ENCODE measurements at places on chromosomes 6 and 20.

- no peak for DNase-seq
These were observed 1.4 kb upstream of the BTN3A1 start for GRCh38 chr6:26400626-26401025.

GRCh38 chr6:135002229-135002844 is 52.3 kb downstream of the HBS1L start:
- DNase-seq = peak; percentile 38

DNA sequence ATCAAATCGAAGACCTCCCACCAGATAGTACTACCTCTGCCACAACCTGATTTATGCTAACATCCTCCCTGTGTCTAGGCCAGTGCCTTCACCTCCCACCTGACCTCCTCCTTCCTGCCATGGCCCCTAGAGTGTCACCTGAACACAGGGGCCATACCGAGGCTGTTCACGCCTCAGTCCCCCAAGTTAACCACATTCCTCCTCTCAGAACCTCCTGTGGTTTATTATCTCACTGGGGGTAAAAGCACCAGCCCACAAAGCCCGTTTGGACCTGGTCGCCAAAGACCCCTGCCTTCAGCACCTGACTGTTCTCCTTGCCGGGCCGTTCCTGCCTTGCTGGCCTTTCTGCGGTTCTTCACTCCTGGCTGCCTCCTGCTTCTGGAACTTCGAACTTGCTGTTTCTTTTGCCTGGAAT is 13.7 kb downstream of the MAS1 start:
- DNase-seq = no peak

GRCh38 chr6:106666282-106667021 is 37.1 kb downstream of the QRSL1 start:
- no peak for DNase-seq

- peak; percentile 34 for DNase-seq
These were observed 12.1 kb upstream of the DDX27 start for GRCh38 chr20:49207076-49207475.

DNA sequence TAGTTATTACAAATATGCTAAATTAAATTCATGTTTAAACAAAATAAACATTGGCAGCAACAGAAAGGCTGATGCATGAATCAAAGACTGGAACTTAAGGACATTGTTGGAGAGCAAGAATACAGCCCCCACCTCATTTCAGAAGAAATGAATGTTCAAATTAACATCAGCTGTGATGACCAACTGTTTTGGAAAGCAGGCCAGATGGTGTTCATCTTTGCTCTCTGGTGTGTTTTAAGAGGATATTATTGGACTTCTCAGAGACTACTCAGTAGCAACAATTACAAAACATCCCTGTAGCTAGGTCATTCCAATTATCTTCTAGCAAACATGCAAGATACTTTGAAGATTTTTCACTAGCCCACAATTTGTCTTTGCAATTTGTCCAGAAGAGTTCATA is 118.6 kb upstream of the DOK5 start:
- DNase-seq = no peak

GRCh38 chr6:151483994-151484393 is 9.8 kb upstream of the CCDC170 start:
- DNase-seq = no peak

DNA sequence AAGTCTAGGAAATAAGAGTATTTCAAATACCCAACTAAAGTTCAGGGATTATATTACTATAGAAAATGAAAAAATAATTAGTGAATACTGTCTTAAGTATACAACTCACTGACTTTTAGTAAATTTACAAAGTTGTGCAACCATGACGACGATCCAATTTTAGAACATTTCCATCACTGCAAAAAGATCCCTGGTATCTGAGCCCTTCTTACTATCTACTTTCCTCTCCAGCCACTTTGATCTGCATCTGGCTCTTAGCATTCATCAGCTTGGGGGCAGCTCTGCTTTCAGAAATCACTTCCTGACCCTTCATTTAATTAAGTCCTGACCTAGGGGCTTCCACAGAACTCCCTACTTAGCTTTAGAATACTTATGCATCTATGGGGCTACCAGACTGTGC is 38.2 kb upstream of the RBL1 start:
- no peak for DNase-seq

GRCh38 chr6:30974490-30975252 is 8.8 kb upstream of the MUC21 start:
- no peak for DNase-seq

- DNase-seq = no peak
These were observed 380.0 kb upstream of the GJE1 start for GRCh38 chr6:141752677-141753076.

DNA sequence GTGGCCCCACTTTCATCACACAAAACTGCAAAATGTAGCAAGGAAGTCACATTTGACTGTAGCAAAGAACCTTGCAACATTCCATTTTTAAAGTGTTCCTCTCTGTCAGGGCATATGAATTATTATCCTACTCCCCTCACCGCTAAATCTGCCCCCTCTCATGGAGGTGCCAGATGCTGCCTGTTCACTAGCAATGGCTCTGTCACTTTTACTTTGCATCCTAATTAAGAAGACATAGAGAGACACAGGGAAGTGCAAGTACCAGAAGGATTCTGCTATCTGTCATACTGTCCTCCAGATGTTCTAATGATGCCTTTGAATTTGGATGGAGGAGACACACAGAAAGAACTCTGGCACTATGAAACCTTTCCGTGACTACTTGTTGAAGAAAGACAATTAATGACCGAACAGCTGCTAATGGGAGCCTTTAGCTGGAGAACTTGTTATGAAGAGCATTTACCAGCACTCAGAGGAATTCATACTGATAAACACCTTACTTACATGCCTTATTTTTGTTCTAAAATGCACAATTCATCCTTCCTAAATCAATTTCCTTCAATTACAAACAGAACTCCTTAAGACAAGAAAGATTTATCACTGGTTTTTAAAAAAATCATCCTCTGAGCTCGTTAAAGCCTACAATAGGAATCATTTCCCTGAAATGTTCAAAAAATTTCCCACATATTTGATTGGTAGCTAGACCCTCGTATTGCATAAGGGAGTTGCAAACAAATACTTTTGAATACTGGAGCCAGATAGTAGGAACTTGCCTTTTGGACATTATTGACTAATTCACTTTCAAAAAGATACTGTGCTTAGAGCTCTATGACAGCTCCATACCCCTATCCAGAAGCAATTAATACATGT is 292.6 kb downstream of the UBE3D start:
- no peak for DNase-seq

GRCh38 chr6:74638412-74638811 is 567.4 kb downstream of the COL12A1 start:
- no peak for DNase-seq

DNA sequence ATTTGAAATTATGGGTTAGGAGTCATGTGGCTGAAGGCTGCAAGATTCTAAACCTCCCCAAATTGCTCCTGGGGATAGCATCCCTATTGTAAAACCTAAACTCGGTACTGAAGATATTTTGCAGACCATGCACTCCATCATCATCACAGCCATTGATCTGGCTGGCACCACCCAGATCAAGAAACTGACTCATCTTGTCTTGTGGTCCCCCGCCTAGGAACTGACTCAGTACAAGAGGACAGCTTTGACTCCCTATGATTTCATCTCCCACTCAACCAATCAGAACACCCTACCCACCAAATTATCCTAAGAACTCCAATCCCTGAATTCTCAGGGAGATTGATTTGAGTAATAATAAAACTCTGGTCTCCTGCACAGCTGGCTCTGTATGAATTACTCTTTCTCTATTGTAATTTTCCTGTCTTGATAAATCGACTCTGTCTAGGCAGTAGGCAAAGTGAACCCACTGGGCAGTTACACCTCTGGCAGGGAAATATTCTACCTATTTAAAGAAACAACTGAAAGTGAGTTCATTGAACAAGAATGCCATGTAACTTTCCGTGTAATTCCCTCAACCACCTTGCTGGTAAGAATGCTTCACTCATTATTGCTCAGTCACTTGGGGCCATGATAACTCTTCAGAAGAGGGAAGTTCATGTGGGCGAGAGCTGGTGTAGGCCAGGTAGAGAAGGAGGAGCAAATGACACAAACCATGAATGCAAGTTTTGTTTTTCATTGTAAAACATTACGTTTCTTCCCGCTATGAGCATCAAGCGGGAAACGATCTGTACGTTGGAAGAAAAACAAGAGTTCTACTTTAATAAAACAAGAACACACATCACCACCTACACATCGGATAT is 602.9 kb upstream of the ARID1B start:
- DNase-seq = no peak

DNA sequence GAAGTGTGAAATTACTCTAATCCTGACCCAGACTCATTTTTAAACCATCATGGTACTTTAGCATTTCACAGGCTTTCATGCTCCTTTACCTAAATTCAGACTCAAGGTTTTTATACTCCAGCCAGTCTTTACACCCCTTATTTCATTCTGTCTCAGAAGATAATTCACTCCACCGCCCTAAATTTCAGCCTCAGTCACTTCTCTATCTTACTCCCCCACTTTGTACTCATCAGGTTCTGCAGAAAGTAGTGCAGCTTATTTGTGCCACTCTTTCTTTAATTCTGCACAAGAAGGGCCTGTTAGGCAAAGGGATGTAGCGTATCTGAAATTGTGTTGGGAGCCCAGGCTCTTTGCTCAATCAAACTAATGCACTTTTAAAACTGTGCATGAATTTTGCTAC is 205.5 kb downstream of the ARHGAP18 start:
- no peak for DNase-seq

GRCh38 chr6:16316741-16317251 is 78.4 kb downstream of the GMPR start:
- peak; percentile 67 for DNase-seq

GRCh38 chr20:38135271-38135650 is 29.8 kb downstream of the TGM2 start:
- DNase-seq = peak; percentile 29

GRCh38 chr20:2521369-2522305 is 12.9 kb upstream of the ZNF343 start:
- peak; percentile 58 for DNase-seq

DNA sequence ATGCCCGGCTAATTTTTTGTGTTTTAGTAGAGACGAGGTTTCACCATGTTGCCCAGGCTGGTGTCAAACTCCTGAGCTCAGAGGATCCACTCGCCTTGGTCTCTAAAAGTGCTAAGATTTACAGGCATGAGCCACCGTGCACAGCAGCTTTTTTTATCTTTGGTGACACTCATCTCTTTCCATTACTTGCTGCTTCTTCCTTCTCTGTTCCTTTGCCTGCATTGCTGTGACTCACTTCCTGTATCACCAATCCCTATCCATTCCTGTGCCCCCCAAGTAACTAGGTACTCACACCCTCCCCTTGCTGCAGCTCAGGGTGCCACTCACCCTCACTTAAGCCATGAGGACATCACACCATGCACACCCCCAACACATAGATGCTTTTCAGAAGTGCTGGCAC is 24.6 kb downstream of the KHDC1L start:
- no peak for DNase-seq

DNA sequence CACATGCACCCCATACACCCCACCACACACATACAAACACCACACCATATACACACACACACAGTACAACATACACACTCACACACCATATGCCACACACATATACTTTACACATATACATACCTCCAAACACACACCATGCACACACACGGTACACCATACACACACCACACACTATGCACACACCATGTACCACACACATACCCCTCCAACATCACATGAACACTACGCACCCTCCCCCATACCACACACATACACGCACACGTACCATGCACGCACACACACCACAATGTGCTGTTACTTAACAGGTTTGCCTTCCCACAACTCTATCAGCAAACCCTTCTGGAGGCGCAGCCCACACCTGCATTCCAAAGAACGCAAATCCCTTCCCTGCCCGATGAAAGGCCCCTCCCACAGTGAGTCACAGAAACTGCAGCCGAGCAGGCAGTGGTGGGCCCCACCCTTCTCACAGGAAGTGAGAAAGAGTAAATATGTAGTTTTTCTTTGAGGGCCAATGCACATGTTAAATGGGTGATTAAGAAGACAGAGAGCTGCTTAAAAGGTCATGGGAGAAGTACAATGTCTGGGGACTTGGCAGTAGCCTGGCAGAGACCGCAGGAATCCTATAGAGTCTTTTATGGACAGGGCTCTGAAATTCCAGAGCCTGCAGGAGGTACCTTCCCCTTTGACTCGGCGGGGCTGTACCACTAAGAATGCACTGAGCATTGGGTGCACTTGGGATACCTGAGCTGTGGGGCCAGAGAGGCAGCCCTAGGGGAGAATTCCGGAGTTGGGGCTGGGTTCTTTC is 34.1 kb upstream of the EZR start:
- DNase-seq = peak; percentile 95
